ENCODE measurements at places on chromosomes 12 and 14. TPM values are rescaled to one million over a fixed set of nuclear protein-coding genes. Genes with fewer than 3 reads are reported as not detected.

WNT5B gene
- 2.9 TPM for total RNA-seq

PARP11 gene
- total RNA-seq: 1.7 TPM

CBLN3 gene
- total RNA-seq: 0.77 TPM

NGDN gene
- total RNA-seq: 74.9 TPM

TTC6 gene
- 0.34 TPM for total RNA-seq

PCED1B gene
- total RNA-seq: 22.6 TPM

AGAP2 gene
- total RNA-seq: 0.23 TPM

RTL1 gene
- total RNA-seq: 0.15 TPM

GPR65 gene
- total RNA-seq: not detected

FGF23 gene
- not detected for total RNA-seq

IL22 gene
- total RNA-seq: not detected

CNOT2 gene
- 48.8 TPM for total RNA-seq

OR4E2 gene
- total RNA-seq: not detected

PPP4R4 gene
- 0.21 TPM for total RNA-seq

TAS2R31 gene
- not detected for total RNA-seq

MYF6 gene
- total RNA-seq: not detected

PLEKHD1 gene
- total RNA-seq: 0.03 TPM

RNF212B gene
- not detected for total RNA-seq

CCDC91 gene
- total RNA-seq: 23.8 TPM

LMO3 gene
- not detected for total RNA-seq

Data from A549 treated with Mapracorat at 1 μM for 4 hours (cell line).